ENCODE measurements at places on chromosomes 12 and 14.

GRCh38 chr14:66284346-66284745 is 201.8 kb upstream of the CCDC196 start:
- no peak for DNase-seq

- no peak for DNase-seq
Observed at GRCh38 chr14:24425704-24426103, 3.8 kb downstream of the CBLN3 start.

- DNase-seq, result no peak
Observed at GRCh38 chr14:59346796-59347510, 118.2 kb downstream of the GPR135 start.

- DNase-seq, result no peak
Observed at GRCh38 chr12:105072888-105073488, 11.3 kb downstream of the ALDH1L2 start.

GRCh38 chr12:55847603-55848291 is 5.0 kb upstream of the MMP19 start:
- peak; percentile 98 for DNase-seq

DNA sequence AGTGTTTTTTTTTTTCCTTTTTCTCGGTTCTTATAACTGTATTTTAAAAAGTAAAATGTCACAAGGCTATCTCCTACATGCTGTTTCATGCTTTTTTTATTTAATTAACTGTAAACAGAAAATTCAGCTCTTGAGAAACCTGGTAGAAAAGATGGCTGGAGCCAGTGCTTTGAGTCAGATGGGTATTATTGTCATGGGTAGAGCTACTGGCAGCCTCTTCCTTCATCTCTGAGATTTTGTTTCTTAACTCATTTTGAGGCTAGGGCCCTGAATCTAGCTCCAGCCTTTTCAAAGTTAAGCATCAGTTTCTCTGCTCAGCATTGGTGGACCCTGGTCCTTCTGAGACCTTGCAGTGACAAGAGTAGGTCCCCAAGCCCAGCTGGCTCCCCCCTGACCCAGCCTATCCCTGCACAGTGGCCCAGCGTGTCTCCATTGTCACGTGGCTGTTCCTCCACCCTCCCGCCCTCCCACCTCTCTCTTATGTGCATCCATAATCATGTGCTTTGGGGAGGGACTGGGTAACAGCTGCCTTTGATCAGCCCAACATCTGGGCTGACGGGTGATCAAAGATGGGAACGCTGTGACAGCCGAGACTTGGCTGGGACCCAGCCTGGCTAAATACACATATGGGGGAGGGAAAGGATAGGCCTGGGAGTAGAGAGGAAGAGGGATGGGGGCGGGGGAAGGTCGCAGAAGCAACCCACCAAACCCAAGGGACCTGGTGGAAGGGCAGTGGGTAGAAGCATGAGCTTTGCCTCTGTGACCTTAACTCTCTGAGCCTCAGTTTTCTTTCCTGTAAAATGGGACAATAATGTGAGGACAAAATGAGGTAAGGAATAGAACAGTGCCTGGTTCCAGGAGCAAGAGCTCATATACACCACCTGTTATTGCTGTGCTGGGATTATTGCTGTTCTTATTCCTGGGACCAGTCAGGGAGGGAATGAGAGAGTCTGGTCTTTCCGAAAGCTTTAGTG is 24.4 kb upstream of the RBM19 start:
- no peak for DNase-seq

GRCh38 chr14:74577247-74577947 is 34.6 kb downstream of the LTBP2 start:
- no peak for DNase-seq

DNA sequence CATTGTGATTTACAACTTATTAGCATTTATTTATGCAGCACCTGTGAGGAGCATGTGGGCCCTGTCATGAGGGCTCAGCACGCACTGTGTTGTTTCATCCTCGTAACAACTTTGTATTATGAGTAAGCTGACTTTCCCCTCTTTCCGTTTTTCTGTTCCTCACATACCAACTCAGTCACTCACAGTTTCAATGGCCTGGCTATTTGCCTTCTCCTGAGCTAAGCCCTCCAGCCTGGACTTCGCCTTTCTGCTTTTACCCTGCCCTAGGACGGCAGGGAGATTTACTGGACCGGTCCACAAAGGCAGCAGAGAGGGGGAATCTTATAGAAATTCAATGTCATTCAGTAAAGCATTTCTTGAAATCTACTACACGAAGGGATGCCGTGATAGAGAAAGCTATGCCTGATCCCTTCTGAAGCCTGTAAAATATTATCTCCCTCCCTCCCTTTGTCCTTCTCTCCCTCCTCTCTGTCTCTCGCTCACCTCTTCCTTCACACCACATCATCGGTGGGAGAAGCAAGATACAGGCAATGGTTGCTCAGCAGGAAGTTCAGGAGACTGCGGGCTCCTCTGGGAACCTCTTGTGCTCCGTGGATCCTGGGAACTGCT is 219.2 kb upstream of the TBX3 start:
- DNase-seq, result peak; percentile 54

DNA sequence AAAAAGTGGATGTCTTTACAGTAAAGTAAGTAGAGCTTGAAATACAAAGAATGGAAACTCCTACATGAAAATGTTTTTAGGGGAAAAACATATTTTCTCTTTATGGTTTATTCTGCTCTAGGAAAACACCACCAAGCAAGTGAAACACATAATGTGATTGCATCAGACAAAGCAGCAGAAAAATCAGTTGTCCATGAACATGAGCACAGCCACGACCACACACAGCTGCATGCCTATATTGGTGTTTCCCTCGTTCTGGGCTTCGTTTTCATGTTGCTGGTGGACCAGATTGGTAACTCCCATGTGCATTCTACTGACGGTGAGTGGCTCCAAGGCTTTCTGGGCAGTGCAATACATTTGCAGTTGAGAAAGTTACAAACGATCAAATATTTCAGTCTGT is 42.6 kb upstream of the PLEKHD1 start:
- DNase-seq, result no peak

GRCh38 chr14:56055511-56055910 is 62.7 kb upstream of the PELI2 start:
- no peak for DNase-seq

- DNase-seq, result no peak
Observed at GRCh38 chr12:25843976-25844375, 114.5 kb upstream of the RASSF8 start.

DNA sequence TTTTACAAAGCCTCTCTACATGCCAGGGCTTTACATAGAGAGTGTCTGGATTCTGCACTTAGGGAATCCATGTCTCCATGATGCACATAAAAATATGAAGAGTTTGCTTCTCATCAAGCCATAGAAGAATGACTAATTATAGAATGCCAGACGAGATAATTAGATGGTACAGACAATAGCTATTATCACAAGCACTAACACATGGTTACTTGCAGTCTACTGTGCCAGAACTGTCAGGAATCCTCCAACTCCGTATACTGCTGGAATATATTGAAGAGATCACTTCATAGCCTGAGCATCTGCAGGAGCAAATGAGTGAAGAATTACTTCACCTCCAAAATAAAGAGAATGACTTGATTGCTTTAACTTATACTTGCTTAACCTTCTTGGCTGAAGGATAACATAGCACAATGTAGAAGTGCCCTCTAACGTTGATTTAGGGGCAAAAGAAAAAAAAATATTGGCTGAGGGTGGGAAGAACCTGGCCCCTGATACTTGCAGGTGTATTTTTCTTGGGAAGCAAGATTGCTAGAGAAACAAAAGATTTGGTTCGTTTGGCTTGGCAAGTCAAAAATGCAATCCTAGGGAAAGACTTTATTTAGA is 272.8 kb upstream of the FAR2 start:
- DNase-seq, result no peak

- no peak for DNase-seq
Observed at GRCh38 chr12:121788176-121788818, 5.2 kb downstream of the RHOF start.

DNA sequence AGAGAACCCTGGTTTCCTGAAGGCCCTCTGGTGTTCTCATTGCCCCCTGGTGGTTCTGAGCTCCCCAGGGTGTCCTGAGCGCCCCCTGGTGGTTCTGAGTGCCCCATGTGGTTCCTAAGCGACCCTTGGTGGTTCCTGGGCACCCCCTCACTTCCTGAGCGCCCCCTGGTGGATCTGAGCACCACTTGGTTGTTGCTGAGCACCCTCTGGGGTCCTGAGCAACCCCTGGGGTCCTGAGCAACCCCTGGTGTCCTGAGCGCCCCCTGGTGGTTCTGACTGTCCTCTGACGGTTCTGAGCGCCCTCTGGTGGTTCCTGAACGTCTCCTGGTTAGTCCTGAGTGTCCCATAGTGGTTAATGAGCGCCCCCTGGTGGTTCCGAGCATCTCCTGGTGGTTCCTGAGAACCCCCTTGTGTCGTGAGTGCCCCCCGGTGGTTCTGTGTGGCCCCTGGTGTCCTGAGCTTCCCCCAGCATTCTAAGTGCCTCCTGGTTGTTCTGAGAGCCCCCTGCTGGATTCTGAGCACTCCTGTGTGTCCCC is 568.3 kb downstream of the TMEM121 start:
- DNase-seq, result no peak

DNA sequence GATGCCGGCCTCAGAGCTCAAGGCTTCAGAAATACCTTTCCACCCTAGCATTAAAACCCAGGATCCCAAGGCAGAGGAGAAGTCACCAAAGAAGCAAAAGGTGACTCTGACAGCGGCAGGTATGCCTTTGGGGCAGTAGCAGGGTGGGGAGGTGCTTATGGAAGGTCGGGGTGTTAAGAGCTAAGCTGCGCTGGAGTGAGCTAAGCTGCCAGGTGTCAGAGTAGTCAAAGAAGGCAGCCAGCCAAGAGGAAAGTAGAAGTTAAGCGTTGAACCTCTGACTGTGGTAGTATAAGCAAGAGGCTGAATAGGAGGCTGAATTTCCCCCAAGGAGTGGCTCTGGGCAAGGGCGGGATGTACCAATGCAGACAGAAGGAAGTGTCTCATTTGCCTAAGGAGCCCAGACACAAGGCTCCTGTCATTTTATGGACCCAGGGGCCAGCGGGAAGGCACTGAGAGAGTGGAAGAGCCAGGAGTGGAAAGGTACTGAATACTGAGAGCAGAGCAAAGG is 29.2 kb downstream of the DYRK4 start:
- DNase-seq, result no peak

- DNase-seq, result peak; percentile 28
Observed at GRCh38 chr14:37034410-37035285, 137.8 kb downstream of the SLC25A21 start.

- no peak for DNase-seq
Observed at GRCh38 chr12:28937196-28937595, 211.9 kb upstream of the FAR2 start.

DNA sequence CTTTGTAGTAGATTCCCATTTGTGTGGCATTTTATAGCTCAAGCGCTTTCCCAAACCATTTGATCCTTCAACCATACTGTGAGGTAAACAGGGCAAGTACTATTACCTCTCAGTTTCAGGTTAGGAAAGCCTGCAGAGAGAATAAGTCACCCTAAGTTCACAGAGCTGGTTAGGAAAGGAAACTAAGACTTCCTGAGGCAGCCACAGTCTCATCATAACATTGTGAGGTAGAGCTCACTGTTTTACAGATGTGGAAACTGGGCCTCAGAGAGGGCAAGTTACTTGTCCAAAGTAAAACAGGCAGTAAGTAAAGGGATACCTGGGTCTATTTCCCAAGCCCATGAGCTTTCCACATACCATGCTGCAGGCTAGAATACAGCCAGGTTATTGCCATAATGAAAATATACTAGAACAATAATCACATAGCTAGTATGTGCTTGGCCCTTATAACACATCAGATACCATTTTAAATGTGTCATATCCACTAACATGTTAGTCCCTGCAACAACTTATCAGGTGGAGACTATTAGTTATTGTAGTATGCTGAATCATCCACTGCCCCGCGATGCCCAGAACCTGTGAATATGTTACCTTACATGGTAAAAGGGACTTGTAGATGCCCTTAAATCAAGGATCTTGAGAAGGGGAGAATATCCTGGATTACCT is 150.9 kb upstream of the GRIP1 start:
- no peak for DNase-seq

DNA sequence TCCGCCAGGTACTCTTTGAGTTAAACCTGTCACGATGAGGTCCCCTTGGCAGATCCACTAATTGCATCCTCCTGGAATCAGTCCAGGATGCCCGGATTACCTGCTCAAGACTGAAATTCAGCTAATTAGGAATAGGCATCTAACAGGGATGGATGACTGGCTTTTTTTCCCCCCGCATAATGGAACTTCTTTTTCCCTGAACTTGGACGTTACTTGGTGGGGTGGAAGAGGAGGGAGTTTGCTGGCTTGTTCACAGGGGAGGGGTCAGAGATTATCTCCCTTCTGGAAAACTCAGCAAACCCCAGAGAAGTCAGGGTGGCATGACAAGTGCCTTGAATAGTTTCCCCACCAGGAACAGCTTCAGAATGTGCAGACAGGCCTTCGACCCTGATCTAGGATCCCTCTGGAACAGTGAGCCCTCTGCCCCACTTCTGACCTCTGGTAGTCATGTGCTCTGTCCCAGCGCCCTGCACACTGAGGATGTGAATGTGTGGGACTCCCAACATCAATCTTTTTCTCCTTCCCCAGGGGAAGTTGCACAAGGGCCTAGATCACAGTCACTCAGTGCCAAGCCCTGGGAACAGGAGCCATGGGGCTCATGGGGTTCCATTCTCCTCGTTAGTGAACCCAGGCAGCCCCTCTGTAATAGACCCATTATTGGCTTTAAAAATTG is 142.5 kb downstream of the SMOC1 start:
- DNase-seq, result no peak

DNA sequence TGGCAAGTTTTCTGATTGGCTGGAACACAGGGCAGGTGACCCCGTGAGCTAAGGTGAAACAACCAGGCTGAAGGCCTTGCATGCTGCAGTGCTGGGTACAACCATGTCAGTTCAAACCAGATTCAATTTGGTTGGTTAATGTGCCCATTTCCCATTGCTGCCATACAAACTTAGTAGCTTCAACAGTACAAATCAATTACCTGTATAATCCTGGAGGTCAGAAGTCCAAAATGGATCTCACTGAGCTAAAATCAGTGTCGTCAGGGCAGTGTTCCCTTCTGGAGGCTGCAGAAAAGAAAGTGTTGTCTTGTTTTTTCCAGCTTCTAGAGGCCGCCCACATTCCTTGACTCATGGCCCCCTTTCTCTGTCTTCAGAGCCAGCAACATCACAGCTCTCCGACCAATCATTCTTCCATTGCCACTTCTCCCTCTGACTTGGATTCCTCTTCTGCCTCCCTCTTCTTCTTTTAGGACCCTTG is 221.7 kb downstream of the ZFP36L1 start:
- DNase-seq, result no peak

- DNase-seq, result no peak
Observed at GRCh38 chr14:57066463-57066862, 202.2 kb downstream of the EXOC5 start.

DNA sequence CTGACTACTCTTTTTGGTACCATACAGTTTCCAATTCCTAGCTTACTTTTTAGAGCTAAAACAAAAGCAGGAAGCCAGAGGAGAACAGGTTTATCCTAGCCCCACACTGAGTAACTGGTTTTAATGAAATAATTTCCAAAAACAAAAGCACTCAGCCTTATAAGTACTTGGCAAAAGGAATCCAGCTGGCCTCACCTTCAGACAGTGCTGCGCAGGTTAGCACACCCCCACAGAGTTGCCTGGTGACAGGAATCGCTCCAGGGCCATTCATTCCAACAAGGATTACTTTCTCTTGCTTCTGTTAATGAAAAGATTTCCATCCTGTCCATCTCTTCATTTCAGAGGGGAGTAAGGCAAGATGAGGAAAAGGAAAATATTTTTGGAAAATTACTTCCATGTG is 84.6 kb downstream of the SCFD1 start:
- no peak for DNase-seq

- no peak for DNase-seq
Observed at GRCh38 chr12:53514628-53515290, 7.5 kb upstream of the NPFF start.

GRCh38 chr12:32419520-32419960 is 20.2 kb downstream of the FGD4 start:
- DNase-seq, result no peak
